ENCODE measurements at places on chromosomes 6 and 20.

DNA sequence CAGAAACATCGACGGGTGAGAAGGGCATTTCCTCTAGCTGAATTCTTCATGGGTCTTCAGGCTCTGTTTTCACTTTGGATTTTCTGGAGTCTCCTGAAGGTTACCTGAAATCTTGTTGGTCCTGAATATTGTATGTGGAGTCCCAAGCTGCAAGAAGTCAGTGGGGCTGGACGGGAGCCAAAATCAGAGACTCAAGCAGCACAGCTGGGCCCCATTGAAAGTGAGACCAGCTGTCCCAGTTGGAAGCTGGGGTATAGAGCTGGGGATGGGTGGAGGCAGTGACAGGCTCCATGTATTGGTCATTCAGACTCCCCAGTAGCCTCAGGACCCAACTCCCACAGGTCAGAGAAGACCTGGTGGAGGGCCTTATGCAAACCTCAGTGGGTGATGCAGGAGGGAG is 111.3 kb upstream of the MLN start:
- no peak for DNase-seq

DNA sequence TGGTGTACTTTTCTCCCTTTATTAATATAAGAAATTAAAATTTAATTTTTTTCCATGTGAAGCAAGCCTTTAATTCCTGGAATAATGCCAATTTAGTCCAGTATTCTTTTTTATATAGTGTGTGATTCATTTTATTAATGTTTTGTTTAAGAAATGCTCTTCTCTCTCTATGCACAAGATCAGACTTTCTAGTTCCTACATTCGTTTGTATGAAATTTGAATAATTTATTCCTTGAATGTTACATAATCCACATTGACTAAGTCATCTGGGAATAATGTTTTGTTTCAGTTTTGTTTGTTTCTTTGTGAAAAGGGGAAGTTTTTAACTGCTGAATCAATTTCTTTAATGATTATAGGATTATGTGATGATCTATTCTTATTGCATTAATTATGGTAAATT is 181.4 kb upstream of the ID4 start:
- no peak for DNase-seq

DNA sequence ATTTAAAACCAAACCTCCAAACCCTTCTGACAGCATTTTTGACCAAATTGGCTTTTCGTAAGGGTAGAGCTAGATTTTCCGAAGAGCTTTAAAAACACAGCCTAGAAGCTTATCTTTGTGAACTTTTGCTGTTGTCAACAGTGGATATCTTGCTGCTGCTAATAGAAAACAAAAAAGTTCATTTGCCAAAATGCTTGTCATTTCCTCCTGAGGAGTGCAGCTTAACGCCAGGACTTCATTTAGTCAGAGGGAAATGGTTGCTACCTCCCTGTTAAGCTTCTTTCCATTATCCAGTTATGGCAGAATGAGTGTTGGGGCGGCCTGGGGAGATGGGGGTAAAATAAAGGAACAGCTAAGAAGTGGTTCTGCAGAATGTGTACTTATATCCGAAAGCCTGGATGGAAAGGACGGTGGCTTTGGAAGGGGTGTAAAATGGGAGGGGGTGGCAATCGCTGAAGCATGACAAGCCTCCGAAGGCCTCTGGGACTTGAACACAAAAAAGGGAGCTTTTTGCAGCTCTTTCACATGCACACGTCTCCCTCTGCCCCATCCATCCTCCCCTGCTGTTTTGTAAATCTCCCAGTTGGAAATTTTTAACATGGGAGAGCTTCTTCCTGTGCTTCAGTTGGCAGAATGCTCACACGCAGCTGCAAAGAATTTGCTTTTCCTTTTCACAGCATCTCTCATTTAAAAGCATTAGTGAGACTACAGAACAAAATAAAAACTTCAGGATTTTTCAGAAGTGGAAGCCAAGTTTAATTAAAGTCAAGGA is 22.5 kb downstream of the JARID2 start:
- DNase-seq: peak; percentile 42

- DNase-seq: no peak
These were observed 262.5 kb downstream of the GJA1 start for GRCh38 chr6:121697921-121698320.

- DNase-seq: peak; percentile 80
These were observed 9.5 kb upstream of the SFT2D1 start for GRCh38 chr6:166351715-166352285.

GRCh38 chr6:3456898-3457709 is at the start of gene SLC22A23:
TSS of gene SLC22A23 (minus strand) at chr6:3457050. CDS start at chr6:3456559, 491 bp downstream.
- peak; percentile 75 for DNase-seq
